ENCODE measurements at places on chromosomes 2 and 18. TPM values are rescaled to one million over a fixed set of nuclear protein-coding genes. Genes with fewer than 3 reads are reported as not detected.

Gene SCN7A
- polyA plus RNA-seq: 0.09 TPM

Gene MYCN
- polyA plus RNA-seq: 27.2 TPM

Gene DSG3
- polyA plus RNA-seq: not detected

Gene CLEC4F
- not detected for polyA plus RNA-seq

Gene IL36G
- polyA plus RNA-seq: not detected

Gene CDKL4
- polyA plus RNA-seq: not detected

Gene CTNNA2
- 184 TPM for polyA plus RNA-seq

Gene KRTCAP3
- polyA plus RNA-seq: 4.0 TPM

Gene CASP10
- polyA plus RNA-seq: not detected

Gene SLC8A1
- polyA plus RNA-seq: 18.7 TPM

Gene SAP130
- polyA plus RNA-seq: 5.8 TPM

Gene HAAO
- not detected for polyA plus RNA-seq

Gene CEP76
- polyA plus RNA-seq: 21.4 TPM

Gene RNF152
- 22.9 TPM for polyA plus RNA-seq

Gene STPG4
- not detected for polyA plus RNA-seq

Gene SNORC
- polyA plus RNA-seq: 0.68 TPM

Gene ORC4
- 261 TPM for polyA plus RNA-seq

Gene CSRNP3
- 66.6 TPM for polyA plus RNA-seq

Gene MYO7B
- polyA plus RNA-seq: 0.16 TPM

Gene MC4R
- polyA plus RNA-seq: 2.1 TPM

Gene EFR3B
- 29.3 TPM for polyA plus RNA-seq

Gene HOXD9
- polyA plus RNA-seq: not detected

Gene PIEZO2
- 0.12 TPM for polyA plus RNA-seq

Gene CNGA3
- 0.64 TPM for polyA plus RNA-seq

Gene UGT1A3
- polyA plus RNA-seq: not detected

Gene SPIRE1
- polyA plus RNA-seq: 23.7 TPM
